Tibial nerve (tissue), 4 donors: ENCODE measurements at places on chromosomes 6 and 20. TPM values are rescaled to one million over a fixed set of nuclear protein-coding genes. Genes with fewer than 3 reads are reported as not detected.

DNA sequence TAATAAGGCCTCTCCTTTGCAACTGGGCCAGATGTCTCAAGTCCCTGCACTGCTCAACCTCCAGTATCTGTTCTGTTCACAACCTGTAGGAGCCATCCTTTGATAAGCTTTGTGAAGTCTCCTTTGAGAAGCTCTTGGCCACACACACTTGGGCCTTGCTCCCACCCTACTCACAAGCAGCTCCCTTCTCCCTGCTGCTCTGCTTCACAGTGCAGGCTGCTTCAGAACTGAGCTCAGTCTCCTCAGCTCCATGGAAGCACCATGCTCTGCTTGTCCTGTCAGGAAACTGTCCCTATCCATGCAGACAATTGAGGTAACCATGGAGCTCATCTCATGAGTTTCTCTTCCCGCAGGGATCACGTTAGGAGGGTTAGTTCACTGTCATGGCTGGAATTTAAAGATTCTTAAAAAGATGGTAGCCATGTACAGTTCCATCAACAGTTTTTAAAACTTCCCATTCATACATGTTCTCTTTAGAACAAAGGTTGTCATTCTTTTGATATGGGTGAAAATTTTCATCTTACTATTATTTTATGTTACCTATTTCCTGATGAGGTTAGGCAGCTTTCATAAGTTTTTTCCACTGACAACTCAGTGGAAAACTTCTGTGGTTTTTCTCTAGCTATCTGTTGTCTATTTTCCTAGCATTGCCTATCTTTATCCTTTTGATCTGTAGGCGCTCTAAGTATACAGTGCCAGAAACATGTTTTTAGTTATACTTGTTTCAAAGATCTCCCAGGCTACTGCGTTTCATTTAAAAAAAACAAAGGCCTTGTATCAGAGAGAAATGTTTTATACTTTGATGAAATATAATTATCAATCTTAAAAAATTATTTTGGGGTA lies 62.6 kb downstream of the AK9 start:
- no peak for DNase-seq

- no peak for DNase-seq
These were observed 19.2 kb downstream of the ASIP start for GRCh38 chr20:34260208-34260942.

CRIP3 gene
- 5.2 TPM for total RNA-seq

ARMH2 gene
- not detected for total RNA-seq

DNA sequence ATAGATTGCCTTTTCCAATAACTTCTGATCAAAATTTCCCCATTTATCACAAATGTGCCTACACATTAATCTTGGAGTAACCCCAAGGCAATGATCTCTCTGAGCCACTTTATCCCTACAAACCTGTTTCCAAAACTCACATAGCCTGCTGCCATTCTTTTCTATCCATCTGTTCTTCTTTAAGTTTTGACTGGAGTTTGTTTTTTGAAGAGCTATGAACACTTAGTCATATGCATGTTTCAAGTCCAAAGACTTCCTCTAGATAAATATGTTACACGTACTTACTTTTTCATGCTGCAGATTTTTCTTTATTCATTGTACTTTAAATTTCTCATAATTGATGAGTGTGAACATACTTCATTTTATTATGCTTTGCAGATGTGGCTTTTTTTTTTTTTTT lies 488.9 kb upstream of the CITED2 start:
- DNase-seq: no peak

NKAPL gene
- total RNA-seq: 1.2 TPM

- DNase-seq: no peak
These were observed 92.9 kb downstream of the ANKS1A start for GRCh38 chr6:34981951-34982350.

CLDN20 gene
- 1.5 TPM for total RNA-seq

MTO1 gene
- total RNA-seq: 42.8 TPM

DNA sequence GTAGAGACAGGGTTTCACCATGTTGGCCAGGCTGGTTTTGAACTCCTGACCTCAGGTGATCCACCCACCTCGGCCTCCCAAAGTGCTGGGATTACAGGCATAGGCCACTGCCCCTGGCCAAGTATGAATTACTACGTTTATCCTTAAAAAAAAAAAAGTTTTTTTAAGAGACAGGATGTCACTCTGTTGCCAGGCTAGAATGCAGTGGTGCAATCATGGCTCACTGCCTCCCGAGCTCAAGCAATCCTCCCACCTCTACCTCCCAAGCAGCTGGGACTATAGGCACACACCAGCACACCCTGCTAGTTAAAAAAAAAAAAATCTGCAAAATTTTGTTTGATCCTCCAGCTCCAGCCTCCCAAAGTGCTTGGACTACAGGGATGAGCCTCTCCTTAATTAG lies 23.1 kb downstream of the IYD start:
- no peak for DNase-seq

TGM2 gene
- total RNA-seq: 17.0 TPM

CGA gene
- not detected for total RNA-seq

GRCh38 chr20:49677777-49678758 lies 35.6 kb downstream of the B4GALT5 start:
- no peak for DNase-seq

TFAP2D gene
- not detected for total RNA-seq

CFB gene
- 18.9 TPM for total RNA-seq

DNA sequence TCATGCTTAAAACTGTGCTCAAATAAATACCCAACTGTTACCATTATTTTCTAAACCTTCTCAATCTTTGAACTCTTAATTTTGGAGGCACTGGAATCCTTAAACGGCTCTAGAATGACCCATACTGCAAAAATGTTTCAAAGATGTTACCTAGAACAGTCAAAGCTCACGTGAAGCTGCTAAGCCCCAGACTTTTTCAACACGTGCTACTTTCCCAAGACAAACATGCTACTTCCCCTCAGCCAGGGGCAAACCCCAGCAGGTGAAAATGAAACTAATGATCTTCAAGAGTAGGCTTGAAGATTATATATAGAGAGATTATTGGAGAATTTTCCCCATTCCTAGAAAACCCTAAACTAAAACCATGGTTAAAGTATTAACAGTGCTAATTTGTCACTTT lies 28.1 kb downstream of the HUS1B start:
- no peak for DNase-seq

IL20RA gene
- total RNA-seq: 4.0 TPM

- DNase-seq: no peak
These were observed 296 bp downstream of the ADNP start for GRCh38 chr20:50930976-50931305.

- no peak for DNase-seq
These were observed 117.0 kb upstream of the KCNG1 start for GRCh38 chr20:51139891-51140290.

DNA sequence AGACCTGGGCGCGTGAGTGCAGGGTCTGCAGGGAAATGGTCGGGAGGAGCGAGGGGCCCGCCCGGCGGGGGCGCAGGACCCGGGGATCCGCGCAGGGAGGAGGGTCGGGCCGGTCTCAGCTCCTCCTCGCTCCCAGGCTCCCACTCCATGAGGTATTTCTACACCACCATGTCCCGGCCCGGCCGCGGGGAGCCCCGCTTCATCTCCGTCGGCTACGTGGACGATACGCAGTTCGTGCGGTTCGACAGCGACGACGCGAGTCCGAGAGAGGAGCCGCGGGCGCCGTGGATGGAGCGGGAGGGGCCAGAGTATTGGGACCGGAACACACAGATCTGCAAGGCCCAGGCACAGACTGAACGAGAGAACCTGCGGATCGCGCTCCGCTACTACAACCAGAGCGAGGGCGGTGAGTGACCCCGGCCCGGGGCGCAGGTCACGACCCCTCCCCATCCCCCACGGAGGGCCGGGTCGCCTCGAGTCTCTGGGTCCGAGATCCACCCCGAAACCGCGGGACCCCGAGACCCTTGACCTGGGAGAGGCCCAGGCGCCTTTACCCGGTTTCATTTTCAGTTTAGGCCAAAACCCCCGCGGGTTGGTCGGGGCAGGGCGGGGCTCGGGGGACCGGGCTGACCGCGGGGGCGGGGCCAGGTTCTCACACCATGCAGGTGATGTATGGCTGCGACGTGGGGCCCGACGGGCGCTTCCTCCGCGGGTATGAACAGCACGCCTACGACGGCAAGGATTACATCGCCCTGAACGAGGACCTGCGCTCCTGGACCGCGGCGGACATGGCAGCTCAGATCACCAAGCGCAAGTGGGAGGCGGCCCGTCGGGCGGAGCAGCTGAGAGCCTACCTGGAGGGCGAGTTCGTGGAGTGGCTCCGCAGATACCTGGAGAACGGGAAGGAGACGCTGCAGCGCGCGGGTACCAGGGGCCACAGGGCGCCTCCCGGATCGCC lies 54.2 kb upstream of the HLA-A start:
- DNase-seq: peak; percentile 33

TSHZ2 gene
- total RNA-seq: 33.7 TPM

GRM1 gene
- 0.63 TPM for total RNA-seq

RALGAPB gene
- 43.9 TPM for total RNA-seq

DNA sequence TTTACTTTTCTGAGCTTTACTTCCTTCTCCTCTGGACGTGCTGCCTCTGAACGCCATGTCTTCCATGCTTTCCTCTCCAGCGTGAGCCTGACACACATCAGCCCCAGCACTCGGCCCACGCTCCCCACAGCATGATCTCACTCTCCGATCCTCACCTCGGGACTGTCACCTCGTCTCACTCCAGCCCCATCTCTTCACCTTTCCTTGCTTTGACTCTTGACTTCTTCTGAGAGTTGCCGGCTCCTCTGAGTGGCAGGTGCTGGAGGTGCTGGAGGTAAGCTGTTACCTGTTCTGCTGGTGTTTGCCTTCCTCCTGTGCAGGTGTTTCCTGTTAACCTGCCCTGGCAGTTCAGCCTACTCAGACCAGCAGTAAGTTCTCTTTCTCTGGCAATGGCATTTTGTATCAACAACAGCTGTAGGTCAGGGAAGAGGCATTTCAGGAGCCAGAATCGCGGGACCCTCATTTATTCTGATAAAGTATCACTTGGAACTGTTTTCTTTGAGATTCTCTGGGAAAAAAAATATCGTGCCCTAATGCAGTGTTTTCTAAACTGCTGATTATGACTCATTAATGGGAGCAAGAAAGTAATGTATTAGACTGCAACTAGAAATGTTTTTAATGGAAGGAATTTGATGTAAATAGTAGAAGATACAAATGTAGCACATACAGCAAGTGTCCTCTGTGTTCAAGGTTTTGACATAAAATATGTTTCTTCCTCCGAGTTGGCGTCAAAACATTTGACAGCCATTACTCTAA lies 106.5 kb downstream of the ARID1B start:
- no peak for DNase-seq

GDAP1L1 gene
- total RNA-seq: not detected

GPX5 gene
- total RNA-seq: not detected

DNA sequence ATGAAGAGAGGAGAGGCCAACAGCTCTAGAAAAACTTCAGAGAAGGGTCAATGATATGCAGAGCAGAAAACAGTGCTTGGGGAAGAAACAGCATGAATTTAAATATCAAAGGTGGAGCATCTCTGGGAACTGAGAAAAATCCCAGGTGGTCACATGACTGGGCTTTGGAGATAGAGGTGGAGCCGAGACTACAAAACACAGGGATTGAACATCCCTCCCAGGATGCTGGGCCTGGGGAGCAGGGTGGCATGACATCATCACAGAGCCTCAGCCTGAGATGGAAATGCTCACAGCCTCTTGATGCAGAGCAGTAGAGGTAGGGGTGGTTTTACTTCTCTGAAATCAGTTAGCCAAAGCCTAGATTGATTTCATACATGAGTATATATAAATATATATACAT lies 529.5 kb downstream of the PRKN start:
- DNase-seq: no peak

DNA sequence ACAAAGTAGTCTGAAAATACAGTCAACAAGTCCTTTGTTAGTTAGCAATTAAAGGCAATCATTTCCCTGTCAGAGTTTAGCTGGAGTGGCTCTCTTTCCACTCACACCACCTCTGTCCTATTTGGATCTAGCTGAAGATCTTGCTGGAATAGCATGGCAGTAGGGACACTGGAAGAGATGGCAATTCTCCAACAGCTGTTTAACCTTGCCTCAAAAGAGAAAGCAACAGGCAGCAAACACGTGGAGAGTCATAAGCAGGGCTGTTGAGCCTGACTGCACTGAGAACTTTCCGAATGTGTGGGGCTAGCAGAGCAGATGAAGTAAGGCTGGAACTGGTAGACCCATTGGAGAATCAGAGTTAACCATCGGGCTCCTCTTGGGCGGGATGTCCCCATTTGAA lies 38.0 kb upstream of the PRSS35 start:
- DNase-seq: no peak

MAN1A1 gene
- 188 TPM for total RNA-seq

DNA sequence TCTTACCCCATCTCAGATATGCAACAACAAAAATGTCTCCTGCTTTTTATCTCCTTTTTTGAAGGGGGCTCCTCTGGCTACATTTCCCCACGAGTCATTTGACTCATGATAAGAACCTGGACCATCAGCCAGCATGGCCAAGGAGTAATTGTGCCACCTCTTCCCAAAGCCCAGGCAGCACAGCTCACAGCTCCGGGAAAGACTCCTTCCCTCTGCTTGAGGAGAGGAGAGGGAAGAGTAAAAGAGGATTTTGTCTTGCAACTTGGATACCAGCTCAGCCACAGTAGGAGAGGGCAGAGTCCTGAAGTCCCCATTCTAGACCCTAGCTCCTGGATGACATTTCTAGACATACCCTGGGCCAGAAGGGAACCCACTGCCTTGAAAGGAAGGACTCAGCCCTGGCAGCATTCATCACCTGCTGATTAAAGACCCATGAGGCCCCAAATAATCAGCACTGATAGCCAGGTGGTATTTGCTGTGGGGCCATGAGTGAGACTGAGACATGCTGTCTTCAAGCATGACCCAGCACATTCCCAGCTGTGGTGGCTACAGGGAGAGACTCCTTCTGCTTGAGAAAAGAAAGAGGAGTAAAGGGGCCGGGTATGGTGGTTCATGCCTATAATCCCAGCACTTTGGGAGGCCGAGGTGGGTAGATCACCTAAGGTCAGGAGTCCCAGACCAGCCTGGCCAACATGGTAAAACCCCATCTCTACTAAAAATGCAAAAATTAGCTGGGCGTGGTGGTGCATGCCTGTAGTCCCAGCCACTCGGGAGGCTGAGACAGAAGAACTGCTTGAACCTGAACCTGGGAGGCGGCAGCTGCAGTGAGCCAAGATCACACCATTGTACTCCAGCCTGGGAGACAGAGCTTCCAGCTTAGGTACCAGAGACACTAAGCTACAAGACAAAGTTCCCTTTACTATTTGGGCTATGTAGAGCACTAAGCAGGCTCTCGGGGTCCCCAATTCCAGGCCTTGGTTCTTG lies 28.1 kb downstream of the NCOA6 start:
- no peak for DNase-seq

- no peak for DNase-seq
These were observed 364.6 kb upstream of the SULF2 start for GRCh38 chr20:48149902-48150301.
